Activated CD4-positive, alpha-beta T cell treated with anti-CD3 and anti-CD28 coated beads, Interleukin-2, amount 50 U/mL, for 48 hours (primary cell): ENCODE measurements at places on chromosomes 16 and 17.

GRCh38 chr16:14325502-14326401 lies 254.6 kb downstream of the MRTFB start:
- DNase-seq, result no peak

DNA sequence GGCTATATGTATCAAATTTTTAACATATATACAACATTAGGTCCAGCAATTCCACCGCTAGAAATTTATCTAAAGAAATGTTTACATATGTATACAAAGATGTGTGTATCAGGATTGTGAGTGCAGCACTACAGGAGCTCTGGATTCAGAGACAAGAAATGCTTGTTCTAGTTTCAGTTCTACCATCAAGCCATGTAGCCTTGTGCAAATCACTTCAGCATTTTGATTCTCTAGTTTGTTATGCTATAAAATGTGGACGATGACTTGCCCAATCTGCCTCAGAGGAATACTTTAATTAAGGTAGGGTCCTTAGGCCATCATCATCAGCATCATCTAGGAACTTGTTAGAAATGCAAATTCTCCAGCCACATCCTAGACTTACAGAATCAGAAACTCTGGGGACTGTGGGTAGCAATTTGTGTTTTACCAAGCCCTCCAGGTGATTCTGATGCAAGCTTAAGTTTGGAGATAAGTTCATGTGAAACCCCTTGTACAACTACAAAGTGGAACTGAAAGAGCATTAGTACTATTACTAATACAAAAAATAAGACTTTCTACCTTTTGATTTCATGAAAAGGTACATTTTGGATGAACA lies 131.2 kb upstream of the CORO6 start:
- DNase-seq, result no peak

- DNase-seq, result no peak
Measured at GRCh38 chr17:4362141-4362540, 4.3 kb downstream of the UBE2G1 start.

- DNase-seq, result no peak
Measured at GRCh38 chr17:28124962-28125361, 82.5 kb downstream of the NLK start.

- DNase-seq, result peak; percentile 45
Measured at GRCh38 chr16:1678500-1679098, 520 bp downstream of the JPT2 start.

- DNase-seq, result no peak
Measured at GRCh38 chr17:72192800-72193192, 72.0 kb downstream of the SOX9 start.

DNA sequence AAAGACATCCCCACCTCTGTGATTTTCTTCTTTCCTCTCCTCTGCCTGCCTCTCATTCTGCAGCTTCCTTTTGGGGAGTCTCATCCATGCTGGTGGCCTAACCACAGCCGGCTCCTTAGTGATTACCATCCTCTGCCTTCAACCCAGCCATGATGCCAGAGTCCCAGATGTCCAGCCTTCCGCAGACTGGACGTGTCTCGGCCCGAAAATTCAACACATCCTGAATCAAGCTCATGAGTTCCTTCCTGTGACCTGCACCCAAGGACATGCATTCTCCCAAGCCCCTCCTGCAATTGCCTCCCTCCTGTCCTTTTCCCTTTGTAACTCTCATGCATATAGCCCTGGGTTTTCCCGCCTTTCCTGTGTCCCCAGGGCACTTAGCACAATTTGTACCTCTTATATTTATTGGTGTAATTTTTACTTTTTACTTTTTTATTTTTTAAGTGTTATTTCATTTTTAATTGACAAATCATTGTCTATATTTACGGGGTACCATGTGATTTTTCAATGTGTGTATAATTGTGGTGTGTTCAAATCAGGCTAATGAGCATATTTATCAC lies 1.2 kb upstream of the SLC13A5 start:
- no peak for DNase-seq

- no peak for DNase-seq
Measured at GRCh38 chr17:65892912-65893377, 299.0 kb downstream of the CEP112 start.

GRCh38 chr16:14302399-14303181 lies 231.5 kb downstream of the MRTFB start:
- no peak for DNase-seq

GRCh38 chr17:52159246-52160135 lies 977 bp upstream of the CA10 start:
- DNase-seq, result no peak

- peak; percentile 43 for DNase-seq
Measured at GRCh38 chr17:8125947-8126490, 2.1 kb upstream of the HES7 start.

DNA sequence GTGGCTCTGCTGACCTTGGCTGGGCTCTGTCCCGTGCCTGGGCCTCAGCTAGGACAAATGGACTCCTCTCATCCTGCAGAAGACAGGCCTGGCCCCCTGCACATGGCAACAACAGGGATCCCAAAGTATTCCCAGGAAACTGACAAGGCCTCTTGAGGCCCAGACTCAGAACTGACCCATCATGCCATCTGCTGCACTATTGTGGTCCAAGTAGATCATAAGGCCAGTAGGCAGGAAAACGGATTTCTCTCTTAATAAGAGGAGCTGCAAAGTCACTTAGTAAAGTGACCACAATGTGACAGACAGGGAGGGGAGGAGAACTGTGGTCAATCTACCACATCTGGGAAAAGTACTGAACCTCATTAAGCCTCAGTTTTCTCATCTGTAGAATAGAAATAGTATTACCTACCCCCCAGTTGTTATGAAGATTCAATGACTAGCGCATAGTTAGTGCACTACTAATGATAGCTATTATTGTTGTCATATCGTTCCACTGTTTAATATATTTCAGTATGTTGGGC lies 62.1 kb upstream of the TNRC6A start:
- no peak for DNase-seq

- DNase-seq, result no peak
Measured at GRCh38 chr16:78918805-78919305, 681.7 kb downstream of the MAF start.

DNA sequence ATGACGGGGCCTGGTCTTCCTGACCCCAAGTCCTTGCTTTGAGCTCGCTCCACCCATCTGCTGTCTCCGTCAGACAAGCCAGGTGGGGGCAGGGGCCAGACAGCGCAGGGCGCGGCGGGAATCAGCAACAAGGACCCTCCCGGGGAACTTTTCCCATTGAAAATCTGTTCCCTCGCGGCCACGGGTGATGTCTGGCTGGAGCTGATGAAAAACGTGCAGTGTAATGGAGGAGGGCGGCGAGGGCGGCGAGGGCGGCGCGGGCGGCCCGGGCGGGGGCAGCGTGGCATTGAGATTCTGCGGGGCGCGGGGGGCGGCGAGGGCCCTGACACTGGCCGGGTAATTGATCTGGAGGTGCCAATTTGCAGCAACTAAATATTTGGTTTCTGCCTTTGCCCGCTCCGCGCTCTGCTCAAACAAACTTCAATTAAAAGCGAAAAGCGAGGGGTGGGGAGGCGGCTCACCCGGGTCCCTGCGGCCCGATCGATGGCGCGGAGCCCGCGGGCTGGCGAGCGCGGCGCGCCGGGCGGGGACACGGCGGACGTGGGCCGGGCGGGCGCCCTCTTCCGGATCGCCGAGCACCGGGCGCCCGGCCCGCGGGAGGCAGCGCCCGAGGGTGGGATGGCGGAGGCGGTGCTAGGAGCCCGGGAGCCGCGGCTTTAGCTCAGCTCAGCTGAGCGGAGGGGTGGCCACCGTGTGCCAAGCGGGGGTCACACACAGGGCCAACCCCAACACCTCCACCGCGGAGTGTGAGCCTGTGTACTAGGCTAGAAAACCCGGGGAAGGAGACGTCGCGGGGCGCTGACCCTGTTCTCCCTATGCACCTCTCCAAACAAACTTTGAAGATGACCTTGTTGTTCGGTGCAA lies 32.4 kb downstream of the DCAKD start:
- peak; percentile 48 for DNase-seq

GRCh38 chr16:67976205-67976604 lies 4.1 kb downstream of the DPEP3 start:
- no peak for DNase-seq

- no peak for DNase-seq
Measured at GRCh38 chr17:51325471-51325870, 65.1 kb downstream of the UTP18 start.

DNA sequence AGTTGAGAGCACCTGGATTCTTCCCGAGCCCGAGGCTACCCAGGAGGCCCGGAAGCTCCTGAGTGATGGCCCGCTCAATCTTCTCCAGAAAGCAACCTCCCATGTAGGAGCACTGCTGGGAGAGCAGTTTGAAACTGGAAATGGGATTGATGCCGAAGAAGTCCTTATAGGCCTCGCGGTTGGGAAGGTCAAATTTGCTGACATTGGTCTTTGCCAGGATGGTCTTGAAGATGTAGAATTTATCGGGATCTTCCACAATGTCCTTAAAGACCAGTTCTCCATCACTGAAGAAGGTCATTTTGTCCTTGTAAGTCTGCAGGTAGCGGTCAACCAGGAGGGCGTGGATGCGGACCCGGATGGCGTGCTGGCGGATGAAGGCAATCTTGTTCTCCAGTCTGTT lies 49.7 kb downstream of the SRL start:
- no peak for DNase-seq

DNA sequence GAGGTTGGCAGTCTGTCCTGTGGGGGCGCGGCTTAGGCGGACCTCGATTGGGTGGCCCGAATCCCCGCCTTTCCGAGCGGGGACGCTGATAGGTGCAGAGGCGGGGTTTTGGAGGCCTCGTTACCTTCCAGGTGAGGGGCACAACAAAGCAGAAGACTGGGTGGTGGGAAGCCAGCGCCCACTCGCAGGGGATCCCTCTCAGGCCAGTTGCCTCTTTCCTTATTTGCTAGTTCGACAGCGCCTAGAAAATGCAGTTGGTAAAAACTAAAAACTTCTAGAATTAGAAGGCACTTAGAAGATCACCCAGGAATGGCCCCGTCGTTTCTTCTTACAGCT lies 730 bp downstream of the KAT7 start:
- DNase-seq, result no peak

GRCh38 chr17:42678951-42679491 lies 2.2 kb upstream of the PLEKHH3 start:
- peak; percentile 46 for DNase-seq

- DNase-seq, result no peak
Measured at GRCh38 chr17:47695429-47696376, 1.7 kb downstream of the TBKBP1 start.

DNA sequence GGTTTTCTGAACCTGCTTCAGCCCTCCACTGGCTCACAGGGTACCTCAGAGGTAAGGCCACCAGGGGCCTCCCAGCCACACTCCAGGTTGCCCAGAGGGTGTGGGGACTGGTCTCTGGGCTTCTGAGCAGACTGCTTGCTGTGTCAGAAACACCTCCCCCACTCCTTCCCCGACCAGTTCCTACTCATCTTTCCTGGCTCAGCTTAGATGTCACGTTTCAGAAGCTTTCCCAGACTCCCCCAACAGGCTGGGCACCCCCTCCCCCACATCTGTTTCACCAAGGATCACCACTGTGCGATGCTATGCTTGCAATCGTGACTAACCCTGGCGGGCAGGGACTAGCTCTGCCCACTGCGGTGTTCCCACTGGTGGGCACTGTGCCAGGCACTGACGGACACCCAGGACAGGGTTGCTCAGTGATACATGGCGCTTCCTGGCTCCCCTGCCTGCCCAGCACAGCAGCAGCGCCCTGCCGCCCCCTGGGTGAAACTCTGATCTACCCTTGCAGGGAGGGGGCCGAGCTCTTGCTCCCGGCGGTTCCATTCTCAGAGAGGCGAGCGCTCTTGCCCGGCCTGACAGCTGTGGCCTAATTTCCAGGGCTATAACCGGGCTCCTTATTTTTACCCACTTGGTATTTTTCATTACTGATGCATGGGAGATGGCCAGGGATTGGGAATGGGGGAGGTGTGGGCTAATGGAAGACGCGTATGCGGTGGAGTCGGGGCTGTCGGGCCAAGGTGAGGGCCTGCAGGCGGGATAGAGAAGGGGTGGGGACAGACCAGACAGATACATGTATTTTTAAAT lies 29.4 kb upstream of the MTSS2 start:
- DNase-seq, result no peak

GRCh38 chr17:39904990-39905288 lies 13.5 kb downstream of the GSDMB start:
- no peak for DNase-seq

DNA sequence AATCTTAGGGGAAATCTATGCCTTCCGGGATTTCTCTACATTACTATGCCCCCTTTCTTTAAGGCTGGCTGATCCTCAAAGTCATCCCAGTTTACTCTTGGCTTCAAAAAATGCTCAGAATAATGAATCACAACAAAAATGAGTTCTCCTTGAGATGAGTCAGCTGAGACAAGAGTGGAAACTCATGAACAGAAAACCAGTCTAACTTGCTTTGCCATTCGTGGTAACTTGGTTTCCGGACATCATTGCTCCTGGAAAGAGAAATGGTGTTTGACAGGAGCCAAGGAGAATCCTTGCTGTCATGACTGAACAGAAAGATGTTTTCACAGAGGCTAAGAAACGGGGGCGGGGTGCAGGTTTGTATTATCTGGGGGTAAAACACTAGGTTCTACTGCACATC lies 435.6 kb upstream of the DYNLRB2 start:
- DNase-seq, result no peak

- DNase-seq, result no peak
Measured at GRCh38 chr17:57920916-57921703, 34.1 kb downstream of the CUEDC1 start.

DNA sequence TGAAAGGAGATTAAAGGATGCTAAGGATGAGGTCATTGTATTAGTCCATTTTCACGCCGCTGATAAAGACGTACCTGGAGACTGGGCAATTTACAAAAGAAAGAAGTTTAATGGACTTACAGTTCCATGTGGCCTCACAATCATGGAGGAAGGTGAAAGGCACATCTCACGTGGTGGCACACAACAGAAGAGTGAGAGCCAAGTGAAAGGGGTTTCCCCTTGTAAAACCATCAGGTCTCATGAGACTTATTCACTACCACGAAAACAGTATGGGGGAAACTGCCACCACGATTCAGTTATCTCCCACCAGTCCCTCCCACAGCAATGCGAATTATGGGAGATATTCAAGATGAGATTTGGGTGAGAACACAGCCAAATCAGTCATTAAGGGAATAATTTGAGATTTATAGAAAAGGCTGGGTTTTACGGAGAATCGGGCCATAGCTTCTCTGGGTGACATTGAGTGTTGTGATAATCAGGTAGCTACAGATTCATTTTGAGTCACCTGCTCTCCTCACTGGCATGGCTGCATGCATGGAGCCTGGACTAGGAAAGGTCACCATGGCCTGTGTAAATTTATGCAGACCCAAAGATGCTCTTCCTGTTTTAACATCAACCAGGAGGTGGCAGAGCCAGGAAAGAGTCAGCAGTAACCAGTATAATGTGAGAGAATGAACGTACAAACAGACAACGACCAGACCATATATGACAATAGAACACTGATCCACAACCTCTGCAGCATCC lies 40.5 kb upstream of the DYNLRB2 start:
- no peak for DNase-seq
